ENCODE measurements at places on chromosomes 1 and 21.

DNA sequence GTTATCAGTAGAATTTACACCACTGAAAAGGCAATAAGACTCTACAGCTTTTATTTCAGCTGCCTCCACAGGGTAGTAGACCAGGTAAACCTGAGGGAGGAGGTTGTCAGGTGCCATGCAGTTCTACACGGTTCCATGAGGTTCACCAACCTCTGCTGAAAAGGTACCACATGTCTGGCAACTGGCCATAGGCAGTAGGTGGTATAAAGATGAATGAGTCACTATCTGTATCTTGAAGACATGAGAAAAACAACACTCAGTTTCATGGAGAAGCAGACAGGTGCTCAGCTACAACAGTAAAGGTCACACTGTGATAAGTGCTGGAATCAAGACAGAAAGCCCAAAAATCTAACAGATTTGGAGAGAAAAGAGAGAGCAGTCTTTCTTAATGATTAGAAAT, 145.4 kb downstream of the PTGER3 start:
- DNase-seq: no peak

DNA sequence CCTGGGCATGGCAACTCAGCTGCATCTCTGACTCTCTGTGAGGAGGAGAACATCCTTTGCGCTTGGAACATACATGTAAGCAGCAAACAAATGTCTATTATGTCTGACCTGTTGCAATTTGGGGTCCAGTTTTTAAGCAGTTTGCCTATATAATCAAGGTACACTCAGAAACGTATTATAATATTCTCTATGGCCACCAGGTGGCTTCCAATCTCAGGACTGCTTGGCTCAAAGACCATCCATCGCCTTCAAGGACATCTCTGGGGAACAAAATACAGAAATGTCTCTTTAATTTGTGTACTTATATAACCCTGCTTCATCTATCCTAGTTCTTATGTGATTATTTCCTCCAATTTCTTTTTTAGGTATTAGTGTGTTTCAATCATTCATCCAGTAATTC, 227.2 kb downstream of the OLFM3 start:
- no peak for DNase-seq

DNA sequence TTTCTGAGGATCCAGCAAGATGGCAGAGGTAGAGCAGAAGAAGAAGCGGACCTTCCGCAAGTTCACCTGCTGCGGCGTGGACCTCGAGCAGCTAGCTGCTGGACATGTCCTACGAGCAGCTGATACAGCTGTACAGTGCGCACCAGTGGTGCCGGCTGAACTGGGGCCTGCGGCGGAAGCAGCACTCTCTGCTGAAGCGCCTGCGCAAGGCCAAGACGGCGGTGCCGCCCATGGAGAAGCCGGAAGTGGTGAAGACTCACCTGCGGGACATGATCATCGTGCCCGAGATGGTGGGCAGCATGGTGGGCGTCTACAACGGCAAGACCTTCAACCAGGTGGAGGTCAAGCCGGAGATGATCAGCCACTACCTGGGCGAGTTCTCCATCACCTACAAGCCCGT, 125.8 kb downstream of the LRIG2 start:
- DNase-seq: no peak

DNA sequence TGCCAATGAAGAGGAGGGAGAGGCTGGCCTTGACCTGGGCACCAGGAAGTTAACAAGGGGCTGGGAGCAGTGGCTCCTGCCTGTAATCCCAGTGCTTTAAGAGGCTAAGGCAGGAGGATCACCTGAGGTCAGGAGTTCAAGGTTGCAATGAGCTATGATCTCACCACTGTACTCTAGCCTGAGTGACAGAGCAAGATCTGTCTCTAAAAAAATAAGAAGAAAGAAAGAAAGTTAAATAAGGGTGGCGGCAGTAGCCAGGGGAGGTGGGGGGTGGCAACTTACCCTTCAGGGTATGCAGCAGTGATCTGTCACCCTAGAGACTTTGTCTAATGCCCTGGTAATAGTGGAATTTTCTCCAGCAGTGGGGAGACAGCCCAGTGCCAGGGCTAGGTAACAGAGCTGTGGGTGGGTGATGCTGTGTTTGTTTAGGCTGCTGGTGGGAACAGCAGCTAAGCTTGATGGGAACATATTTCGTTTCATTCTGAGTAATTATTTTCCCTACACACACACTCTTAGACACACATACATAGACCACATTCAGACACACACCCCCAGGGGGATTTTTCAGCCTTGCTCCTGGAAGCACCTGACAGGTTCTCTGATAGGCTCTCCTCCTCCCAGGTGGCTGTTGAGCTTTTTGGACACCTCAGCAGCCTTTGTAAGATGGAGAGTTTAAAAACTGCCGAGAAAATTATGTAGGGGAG, 11.3 kb upstream of the SYT6 start:
- no peak for DNase-seq

DNA sequence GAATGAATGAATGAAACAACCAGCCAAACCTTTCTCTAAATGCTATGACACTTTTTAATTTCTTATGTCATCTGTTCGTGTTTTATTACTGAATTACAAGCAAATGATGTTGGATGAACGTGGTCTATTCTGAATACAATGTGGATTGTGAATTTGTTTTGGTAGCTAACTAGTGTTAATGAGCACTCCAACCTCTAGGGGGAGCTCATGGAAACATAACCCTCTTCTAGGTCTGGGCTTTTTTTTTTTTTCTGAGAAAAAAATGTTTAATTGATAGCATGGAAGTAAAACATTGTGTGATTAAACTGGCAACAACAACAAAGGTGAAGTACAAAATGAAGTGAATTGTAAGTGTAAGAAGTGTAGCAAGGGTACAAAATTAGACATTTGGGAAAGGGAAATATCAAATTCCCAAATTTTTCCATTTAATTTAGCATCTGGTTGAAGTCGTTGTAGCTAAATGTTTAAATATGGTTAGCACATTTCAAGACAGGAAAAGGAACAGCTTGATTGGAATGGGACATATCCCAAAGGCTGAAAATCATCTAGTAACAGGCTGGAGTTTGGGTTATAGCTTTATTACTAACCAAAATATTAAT, 42.6 kb upstream of the PTGS2 start:
- DNase-seq: no peak

- no peak for DNase-seq
These were observed 60.0 kb upstream of the GJA8 start for GRCh38 chr1:147842578-147842977.

DNA sequence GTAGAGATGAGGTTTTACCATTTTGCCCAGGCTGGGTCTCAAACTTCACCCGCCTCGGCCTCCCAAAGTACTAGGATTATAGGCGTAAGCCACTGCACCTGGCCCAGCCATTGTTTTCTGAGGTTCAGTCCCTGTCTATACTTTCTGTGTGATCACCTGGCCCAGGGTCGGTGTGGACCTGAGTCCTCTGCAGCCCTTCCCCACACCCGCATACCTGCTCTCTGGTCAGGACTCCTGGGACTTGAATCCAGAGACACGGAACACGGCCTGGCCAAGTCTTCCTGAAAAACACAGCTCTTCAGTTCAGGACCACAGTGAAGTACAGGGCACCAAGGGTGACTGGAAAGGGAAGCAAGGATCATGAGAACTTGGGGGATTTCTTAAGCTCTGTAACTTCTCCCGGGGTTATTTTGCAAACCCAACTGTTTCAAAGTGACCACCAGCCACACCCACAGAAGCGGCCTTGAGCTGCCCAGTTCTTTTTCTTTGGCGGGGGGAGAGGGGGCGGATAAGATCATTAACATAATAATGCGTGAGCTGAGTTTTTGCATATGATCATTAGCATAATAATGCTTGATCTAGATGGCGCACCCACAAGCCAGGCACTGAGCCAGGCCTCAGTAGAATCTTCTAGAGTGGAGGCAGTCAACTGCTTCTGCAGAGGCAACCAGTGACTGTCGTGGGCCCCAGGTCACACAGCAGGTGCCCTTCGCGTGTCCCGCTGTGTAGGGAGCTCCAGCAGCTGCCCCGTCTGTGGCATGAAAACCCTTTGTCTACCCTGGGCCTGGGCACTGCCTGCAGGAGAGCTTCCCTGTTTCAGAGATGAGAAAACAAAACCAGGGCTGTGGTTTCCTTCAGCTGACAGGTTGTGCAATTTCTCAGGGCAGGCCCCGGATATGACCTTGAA, 1.7 kb upstream of the NADK start:
- no peak for DNase-seq

GRCh38 chr1:203025686-203026030, 633 bp upstream of the PPFIA4 start:
- no peak for DNase-seq

Data from NCI-H1930 (cell line).